ENCODE measurements at places on chromosomes 2 and 18.
A peak's percentile ranks its signal among the peaks of the same experiment; 100 is the strongest.

DNA sequence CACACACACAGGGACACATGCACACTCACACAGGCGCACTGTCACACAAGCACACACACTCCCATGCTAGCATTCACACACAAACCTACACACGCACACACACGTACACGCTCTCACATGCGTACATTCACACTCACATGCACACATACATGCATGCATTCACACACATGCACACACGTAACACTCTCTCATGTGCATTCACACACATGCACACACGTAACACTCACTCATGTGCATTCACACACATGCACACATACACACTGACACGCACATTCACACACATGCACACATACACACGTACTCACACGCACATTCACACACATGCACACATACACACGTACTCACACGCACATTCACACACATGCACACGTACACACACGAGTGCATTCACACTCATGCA lies 16.3 kb downstream of the ADI1 start:
- H3K36me3 ChIP-seq: peaks cover 66% of the 10 kb centered on the region
- DNase-seq: no peak
- no peaks in the 10 kb centered on the region for H3K27me3 ChIP-seq
- H3K27ac ChIP-seq: no peak overlapping the region
- no peaks in the 10 kb centered on the region for H3K4me1 ChIP-seq

GRCh38 chr2:171830039-171830438 lies 64.0 kb downstream of the SLC25A12 start:
- no peak overlapping the region for H3K27ac ChIP-seq
- no peaks in the 10 kb centered on the region for H3K27me3 ChIP-seq
- no peaks in the 10 kb centered on the region for H3K4me1 ChIP-seq
- H3K36me3 ChIP-seq: peaks cover 90% of the 10 kb centered on the region
- no peak for DNase-seq

- no peak for DNase-seq
- H3K27me3 ChIP-seq: peaks cover 1% of the 10 kb centered on the region
- no peak overlapping the region for H3K4me3 ChIP-seq
- H3K4me1 ChIP-seq: no peaks in the 10 kb centered on the region
- no peak overlapping the region for H3K27ac ChIP-seq
- no peaks in the 10 kb centered on the region for H3K36me3 ChIP-seq
Measured at GRCh38 chr2:45072862-45073237, 63.6 kb upstream of the SIX2 start.

- H3K27me3 ChIP-seq: no peaks in the 10 kb centered on the region
- H3K27ac ChIP-seq: no peak overlapping the region
- no peaks in the 10 kb centered on the region for H3K36me3 ChIP-seq
Measured at GRCh38 chr2:82853299-82853698, 1605.8 kb downstream of the SUCLG1 start.

- H3K27ac ChIP-seq: no peak overlapping the region
- H3K4me3 ChIP-seq: no peak overlapping the region
Measured at GRCh38 chr2:101133492-101134100, 17.6 kb downstream of the TBC1D8 start.

- H3K36me3 ChIP-seq: peaks cover 76% of the 10 kb centered on the region
- no peak overlapping the region for H3K27ac ChIP-seq
- H3K27me3 ChIP-seq: no peaks in the 10 kb centered on the region
- H3K4me1 ChIP-seq: peaks cover 32% of the 10 kb centered on the region
- H3K4me3 ChIP-seq: no peak overlapping the region
Measured at GRCh38 chr2:97656905-97657587, 6.8 kb downstream of the ACTR1B start.

DNA sequence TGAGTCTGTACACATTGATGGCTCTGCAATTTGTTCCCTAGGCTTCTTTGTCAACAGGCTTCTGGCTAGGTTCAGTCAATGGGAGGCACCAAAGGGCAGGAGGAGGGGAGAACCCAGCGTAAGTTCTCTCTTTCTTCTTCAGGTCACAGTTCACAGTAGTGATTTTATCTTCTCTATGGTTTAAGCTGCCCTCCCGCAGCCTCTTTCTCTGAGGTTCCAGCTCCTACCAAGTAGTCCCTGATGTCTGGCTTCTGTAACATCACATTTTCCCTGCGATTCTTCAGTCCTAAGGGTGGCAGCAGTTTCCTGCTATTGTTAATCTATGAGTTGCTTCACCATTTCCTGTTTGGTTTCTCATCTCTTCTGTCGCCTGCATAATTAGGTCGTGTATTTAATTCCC lies 107.4 kb downstream of the CPO start:
- H3K4me3 ChIP-seq: no peak overlapping the region
- H3K27me3 ChIP-seq: peaks cover 10% of the 10 kb centered on the region
- no peaks in the 10 kb centered on the region for H3K36me3 ChIP-seq
- H3K4me1 ChIP-seq: peaks cover 12% of the 10 kb centered on the region

- no peak overlapping the region for H3K4me3 ChIP-seq
- peak overlapping the region; percentile 15 for H3K27ac ChIP-seq
- peaks cover 10% of the 10 kb centered on the region for H3K27me3 ChIP-seq
- no peak for DNase-seq
- H3K4me1 ChIP-seq: peaks cover 39% of the 10 kb centered on the region
Measured at GRCh38 chr2:38262069-38262871, 114.8 kb downstream of the ATL2 start.
